ENCODE measurements at places on chromosomes 3 and 15.

GRCh38 chr3:189325454-189325853 is 153.7 kb downstream of the TPRG1 start:
- no peak for DNase-seq

GRCh38 chr3:186476044-186476468 is 68.1 kb downstream of the CRYGS start:
- no peak for DNase-seq

- DNase-seq, result no peak
Observed at GRCh38 chr3:11386465-11387113, 114.4 kb downstream of the ATG7 start.

GRCh38 chr3:3200632-3201212 is 21.2 kb upstream of the CRBN start:
- peak; percentile 62 for DNase-seq

- no peak for DNase-seq
Observed at GRCh38 chr3:108099244-108099643, 8.4 kb upstream of the CD47 start.

GRCh38 chr3:139251529-139251928 is 92.3 kb upstream of the MRPS22 start:
- DNase-seq, result no peak

GRCh38 chr3:143830063-143830462 is 18.2 kb downstream of the SLC9A9 start:
- DNase-seq, result no peak

DNA sequence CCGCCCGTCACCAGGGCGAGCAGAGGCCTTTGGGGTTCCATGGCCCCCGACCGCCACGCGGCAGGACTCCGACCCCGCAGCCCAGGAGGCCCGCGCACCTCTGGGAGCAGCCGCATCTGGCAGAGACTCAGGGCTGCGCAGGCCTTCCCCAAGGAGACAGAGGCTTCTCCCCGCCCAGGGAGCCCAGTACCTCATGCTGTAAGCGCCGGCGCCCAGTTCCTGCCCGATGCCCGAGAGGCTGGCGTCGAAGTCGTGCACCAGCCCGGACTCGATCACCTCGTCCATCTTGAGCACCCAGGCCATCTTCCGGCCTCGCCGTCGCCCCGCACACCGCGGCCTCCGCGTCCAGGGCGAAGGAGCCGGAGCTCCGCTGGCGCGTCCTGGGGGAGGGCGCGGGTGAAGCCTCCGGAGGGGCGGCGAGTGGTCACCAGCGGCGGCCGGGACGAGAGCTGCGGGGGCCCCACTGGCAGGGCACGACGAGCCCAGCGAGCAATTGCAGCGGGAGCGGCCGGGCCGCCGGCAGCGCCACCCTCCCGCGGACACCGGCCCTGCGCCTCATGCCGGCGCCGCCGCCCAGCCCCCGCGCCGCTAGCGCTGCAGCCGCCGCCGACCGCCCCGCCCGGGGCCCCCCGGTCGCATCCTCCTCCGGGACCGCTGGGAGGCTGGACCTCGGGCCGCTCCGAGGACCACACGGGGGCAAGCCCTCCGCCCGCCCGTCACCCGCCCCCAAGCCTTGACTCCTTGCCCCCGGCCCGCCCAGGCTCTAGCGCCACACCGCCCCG is 468 bp downstream of the UBP1 start:
- no peak for DNase-seq

DNA sequence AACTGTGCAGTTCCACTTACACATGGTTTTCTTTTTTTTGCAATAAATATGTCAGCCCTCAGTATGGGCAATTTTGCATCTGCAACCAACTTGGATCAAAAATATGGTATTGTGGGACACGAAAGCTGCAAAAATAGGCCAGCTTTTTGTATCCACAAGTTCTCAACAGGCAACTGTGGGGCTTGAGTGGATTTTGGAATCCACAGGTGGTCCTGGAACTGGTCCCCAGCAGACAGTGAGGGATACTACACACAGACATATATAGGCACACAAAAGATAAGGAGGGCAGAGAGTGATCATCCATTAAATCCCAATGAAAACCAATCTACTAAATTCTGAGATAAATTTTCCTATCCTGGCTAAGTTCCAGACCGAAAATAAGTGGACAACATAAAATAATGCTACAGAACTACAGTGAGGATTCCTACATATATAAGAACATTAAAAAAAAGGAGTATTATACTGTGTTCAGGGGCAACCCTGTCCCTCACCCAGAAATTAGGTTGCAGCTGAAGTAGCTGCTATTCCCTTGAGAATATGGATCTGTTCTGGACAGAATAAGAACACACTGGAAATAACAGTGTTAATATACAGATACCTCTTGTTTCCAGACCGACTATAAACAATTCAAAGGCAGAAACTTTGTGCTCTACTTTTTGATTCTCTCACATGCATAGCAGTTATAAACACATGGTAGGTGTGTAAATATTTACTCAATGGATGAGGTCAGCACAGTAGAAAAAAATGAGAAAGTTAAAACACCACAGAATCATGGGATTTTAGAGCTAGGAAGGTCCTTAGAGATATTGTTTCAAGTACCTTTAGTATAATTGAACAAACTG is 25.4 kb downstream of the DENND4A start:
- DNase-seq, result no peak

DNA sequence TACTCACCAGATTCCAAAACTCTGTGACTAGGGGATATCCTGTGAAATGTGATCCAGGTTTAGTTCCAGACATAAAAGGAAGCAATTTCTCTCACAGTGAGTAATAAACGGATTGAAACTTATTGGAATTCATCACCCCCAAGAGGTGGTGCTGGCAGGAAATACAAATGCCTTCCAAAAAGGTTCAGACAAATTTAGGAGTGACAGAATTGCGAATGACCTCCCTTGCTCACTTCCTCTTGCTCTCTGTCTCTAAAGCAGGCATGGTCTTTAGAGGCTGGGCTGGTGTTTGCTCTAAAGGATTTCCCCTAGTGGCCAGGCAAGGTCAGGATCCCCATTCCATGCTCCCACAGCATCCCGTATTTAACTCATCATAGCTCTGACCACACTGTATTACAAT is 449.4 kb upstream of the PPP2R3A start:
- no peak for DNase-seq

GRCh38 chr15:62119227-62119864 is 45.7 kb downstream of the C2CD4B start:
- no peak for DNase-seq

DNA sequence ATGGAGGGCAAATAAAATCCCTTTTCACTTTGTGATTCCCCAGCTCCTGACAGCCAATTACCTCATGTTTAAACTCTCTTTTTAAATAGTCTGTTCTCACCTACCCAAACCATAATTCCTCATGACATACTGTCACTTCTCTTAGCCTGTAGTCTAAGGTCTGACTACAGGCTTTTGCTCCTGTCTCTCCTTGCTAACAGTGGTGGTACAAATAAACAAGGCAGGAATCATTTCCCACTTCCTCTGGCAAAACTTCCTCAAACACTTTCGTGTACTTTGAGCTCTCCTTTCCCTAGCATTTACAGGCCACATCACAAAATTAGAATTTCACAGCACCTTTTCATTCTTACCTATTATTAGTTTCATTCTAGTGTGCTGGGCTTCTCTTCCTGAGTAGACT is 51.8 kb downstream of the ATP8B4 start:
- no peak for DNase-seq

DNA sequence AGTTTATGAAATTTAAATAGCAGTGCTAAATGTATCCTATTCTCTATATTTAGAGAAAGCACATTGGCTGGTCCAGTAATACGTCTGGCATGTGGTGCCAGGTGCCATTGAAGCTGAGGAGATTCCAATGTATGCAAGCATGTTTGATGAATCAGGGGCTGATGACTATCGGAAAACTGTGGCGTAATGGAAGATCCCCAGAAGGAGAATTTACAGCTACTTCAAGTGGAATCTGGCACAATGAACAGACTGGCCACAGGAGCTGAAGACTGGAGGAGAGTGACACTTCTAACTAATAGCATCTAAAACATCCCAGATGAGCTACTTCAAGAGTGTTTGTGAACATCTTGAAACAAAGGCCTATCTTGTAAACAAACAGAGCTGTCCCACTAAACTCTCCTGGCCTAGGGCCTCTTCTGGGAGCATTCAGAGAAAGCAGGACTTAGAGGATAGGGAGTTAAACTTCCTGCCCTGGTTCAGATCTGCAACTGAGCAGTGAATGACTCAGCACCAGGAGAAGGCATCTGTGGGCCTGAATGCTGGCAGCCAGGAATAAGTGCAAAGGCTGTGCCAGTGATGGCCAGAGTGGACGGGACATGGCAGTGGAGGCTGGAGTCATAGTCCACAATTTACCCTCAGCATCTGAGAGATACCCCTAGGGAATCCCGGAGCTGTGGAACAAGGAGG is 15.2 kb upstream of the ACTC1 start:
- no peak for DNase-seq

DNA sequence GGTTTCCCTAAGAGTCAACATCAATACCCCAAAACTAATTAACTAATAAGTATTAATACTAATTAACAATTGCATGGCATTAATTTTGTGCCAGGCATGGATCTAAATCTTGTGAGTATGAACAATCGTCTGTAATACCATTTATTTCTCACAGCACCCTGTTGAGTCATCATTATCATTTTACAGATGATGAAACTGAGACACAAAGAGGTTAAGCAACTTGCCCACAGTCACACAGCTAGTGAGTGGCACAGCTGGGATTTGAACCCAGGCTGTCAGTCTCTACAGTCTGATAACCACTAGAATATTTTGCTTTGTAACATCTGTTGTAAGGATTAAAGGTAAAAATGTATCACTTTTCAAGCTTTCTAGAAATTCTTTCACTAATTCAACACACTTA is 423.4 kb upstream of the WNT5A start:
- no peak for DNase-seq

DNA sequence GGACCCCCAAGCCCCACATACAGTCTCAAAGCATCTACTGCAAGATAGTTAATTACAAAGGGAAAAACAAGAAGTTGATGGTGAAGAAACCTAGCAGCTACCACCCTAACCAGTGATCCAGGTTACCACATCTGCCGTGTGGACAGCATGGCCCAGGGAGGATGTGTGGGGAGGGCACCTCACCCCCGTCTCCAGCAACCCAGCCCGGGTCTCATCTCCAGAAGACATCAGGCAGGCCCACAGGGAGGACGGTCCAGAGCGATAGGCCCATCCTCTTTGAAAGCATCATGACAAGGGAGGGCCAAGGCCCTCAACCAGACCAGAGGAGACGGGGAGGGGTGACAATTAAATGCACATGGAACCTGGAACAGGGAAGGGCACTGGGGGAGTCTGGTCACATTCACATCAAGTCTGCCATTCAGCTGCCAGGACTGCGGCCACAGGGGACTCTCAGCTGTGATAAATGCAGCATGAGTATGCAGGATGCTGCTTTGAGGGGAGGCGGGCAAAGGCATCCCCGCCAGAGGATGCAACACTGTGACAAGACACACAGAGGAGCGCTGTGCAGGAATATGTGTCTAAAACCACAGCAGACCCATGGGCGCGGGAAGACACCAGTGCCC is 18.8 kb downstream of the ZXDC start:
- no peak for DNase-seq

GRCh38 chr3:54822206-54822605 is 105.7 kb downstream of the LRTM1 start:
- no peak for DNase-seq

DNA sequence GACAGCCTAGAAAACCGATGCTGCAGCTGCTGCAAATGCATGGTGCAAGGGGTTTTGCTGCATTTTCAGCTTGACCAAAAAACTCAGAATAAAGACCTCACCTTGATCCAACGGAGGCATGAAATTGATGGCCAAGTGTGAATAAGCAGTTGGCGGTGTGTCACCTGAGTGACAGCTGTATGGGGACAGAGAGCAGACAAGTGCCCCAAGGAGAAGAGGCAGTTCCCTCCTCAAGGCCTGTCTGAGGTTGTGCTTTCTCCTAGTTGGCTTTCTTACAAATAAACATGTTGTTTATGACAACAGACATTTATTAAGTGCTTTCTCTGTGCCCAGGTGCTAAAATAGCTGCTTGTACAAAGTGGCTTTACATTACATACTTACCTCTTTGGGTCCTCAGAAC is 10.3 kb downstream of the PGPEP1L start:
- DNase-seq, result no peak

DNA sequence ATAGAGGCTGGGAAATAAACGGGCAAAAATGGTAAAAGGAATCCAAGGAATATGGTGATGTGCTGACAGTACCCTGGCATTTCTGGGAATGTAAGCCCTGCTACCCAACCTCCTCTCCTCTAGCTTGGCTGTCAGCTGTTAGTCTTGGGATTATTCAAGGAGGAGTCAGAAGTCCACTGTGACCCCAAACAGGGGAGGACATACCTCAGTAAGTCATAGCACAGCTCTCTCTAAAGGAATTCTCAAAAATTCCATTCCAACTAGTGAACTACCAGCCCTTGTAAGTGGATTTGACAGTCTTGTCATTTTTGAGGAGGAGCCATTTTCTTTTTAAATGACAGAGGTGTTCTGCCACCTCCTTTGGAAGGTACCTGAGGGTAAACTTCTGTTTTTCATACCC is 207.5 kb downstream of the PDCD6IP start:
- DNase-seq, result no peak

DNA sequence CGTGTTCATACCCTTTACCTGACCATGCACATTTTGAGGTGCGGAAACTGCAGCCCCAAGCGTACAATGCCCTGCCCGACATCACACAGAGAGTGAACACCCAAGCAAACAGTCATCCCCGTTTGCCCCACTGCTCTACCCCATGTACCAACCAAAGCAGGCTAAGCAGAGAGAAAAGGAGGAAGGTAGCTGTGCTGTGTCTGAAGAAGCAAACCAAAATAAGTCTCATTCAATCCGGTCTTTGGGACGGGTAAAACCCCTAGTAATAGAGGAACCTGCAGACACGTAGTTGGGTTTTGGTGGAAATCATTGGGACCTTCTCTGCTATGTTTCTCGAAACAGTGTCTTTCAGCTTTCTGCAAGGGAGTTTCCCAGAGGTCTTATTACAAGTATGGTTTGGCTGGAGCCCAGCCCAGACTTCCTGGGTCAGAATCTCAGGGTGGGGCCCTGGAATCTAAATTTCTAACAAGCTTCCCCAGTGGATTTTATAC is 164.6 kb upstream of the HES1 start:
- no peak for DNase-seq

- no peak for DNase-seq
Observed at GRCh38 chr15:28110481-28110881, 11.4 kb upstream of the OCA2 start.

- DNase-seq, result no peak
Observed at GRCh38 chr15:41013691-41014414, 60.6 kb downstream of the CHAC1 start.

- no peak for DNase-seq
Observed at GRCh38 chr3:70486414-70487017, 174.1 kb upstream of the MDFIC2 start.

GRCh38 chr3:65978116-65978515 is 60.6 kb downstream of the MAGI1 start:
- no peak for DNase-seq

DNA sequence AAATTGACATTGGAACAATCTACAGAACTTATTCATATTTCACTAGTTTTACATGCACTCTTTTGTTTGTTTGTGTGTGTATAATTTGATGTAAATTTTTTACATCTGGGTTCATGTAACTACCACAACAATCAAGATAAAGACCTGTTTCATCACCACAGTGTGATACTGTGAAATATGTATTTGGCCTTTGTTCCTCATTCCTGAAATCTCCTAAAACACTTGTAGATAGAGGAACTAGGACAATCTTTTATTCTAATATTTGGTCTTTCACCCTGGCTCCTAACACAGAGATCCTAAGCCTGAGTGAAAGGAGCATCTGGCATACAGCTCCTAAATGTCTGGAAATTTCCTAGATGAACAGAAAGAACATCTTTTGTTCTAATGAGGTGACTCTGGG is 155.0 kb upstream of the GPR149 start:
- no peak for DNase-seq

- DNase-seq, result no peak
Observed at GRCh38 chr3:3178498-3179328, 778 bp downstream of the CRBN start.
